ENCODE measurements at places on chromosomes 6 and 20. TPM values are rescaled to one million over a fixed set of nuclear protein-coding genes. Genes with fewer than 3 reads are reported as not detected.

Gene TBX18
- 6.5 TPM for polyA plus RNA-seq

Gene LY6G6C
- 0.18 TPM for polyA plus RNA-seq

Gene LINC00237
- polyA plus RNA-seq, result not detected

Gene LST1
- polyA plus RNA-seq, result 6.5 TPM

Gene GFOD1
- 1.9 TPM for polyA plus RNA-seq

Gene ZC2HC1B
- not detected for polyA plus RNA-seq

Gene BCAS1
- polyA plus RNA-seq, result 3.3 TPM

Gene ADGRF5
- 31.0 TPM for polyA plus RNA-seq
